Stimulated activated CD8-positive, alpha-beta memory T cell treated with anti-CD3 and anti-CD28 coated beads, Interleukin-4, amount 100 ng/mL, for 4 hours (primary cell): ENCODE measurements at places on chromosomes 7 and 10.
A peak's percentile ranks its signal among the peaks of the same experiment; 100 is the strongest.

DNA sequence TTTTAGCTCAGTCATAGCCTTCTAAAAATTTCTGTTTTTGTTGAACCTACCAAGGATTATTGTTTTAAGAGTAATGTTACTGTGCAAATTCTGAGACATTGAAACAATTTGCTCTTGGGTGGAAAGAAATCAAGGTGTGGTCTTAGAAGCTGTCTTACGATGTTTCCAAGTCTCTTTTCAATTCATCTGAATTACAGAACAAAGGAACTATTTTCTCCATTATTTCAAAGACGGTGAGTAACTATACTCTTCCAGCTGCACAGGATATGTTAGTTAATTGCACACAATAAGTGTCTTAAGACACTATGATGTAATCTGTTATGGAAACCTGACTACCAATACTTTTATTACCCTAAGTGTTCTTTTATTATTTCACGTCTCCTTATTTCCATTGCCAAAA, 106.8 kb upstream of the POM121L12 start:
- no peak for DNase-seq

GRCh38 chr10:103762916-103763315, 92.5 kb downstream of the SH3PXD2A start:
- no peak for DNase-seq

DNA sequence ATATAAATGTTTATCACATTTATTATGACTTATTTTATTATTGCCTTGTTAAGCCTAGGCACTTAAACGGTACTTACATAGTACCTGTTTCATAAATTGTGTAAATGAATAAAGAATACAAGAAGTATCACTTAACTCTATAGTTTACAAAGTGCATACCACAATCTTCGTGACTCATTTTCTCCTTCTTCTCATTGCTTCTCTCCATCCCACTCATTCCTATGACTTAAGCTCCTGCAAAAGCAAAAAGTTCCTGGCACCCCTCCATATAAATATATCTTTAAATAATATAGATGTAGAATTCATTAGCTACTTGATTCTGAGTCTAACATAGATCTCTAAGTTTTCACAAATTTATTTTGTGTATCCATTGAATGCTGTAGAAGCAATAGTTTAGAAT, 1382.0 kb upstream of the CELF2 start:
- DNase-seq: no peak

DNA sequence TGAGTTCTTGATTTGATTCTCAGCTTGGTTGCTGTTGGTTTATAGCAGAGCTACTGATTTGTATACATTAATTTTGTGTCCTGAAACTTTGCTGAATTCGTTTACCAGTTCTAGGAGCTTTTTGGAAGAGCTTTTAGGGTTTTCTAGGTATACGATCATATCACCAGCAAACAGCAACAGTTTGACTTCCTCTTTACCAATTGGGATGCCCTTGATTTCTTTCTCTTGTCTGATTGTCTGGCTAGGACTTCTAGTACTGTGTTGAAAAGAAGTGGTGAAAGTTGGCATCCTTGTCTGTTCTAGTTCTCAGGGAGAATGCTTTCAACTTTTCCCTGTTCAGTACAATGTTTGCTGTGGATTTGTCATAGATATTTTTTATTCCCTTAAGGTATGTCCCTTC, 86.2 kb downstream of the PLXDC2 start:
- no peak for DNase-seq

DNA sequence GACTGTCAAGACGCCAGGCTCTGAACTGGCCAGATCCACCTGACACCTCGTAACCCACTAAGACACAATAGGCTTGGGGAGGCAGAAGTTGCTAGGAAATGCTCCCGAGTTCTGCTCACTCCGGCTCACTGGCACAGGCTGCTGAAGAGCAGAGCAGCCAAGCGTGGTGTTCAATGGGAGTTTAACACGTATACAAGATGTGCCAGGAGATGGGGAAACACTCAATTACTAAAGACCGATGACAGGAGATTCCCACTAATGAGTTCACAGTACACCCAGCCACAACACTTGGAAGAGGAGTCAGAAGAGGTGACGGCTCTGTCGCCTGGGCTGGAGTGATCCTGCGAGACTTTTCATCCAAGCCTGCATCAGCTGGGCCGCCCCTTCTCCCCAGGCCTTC, 303.4 kb downstream of the GFRA1 start:
- no peak for DNase-seq

- DNase-seq: no peak
Observed at GRCh38 chr7:93737953-93738352, 152.6 kb downstream of the TFPI2 start.

DNA sequence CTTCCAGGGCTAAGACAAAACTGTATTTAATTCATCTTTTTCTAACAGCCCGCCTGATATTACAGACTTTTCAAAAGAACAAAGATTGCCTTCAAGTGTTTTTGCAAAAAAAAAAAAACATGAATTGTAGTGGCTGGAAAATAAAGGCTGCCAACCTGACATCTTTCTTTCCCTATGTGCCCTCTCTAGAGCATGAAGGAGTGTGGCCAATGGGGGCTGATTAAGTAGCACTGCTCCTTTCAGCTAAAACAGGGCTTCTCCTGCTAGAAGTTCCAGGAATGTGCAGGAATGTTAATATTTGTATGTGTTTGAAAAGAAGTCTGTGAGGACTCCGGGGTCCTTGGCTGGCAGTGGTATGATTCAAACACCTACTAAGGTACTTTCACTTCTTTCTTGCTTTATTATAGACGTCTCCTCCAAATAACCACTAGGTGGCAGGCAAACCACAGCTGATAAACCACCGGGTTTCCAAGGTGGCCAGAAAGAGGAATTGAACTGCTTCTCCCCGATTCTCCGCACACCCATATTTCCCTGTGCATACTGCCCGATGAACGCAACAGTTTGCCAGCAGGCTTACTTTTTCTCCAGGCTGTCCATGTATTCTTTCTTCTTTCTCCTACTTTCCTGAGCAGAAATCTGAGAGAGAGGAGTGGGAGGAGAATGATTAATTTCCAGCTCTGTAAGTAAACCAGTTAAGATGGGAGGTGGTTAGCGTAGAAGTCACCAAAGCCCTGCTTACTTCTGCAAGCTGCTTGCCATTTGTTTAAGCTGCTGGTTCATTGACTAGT, 56.8 kb upstream of the DGKI start:
- peak; percentile 29 for DNase-seq

DNA sequence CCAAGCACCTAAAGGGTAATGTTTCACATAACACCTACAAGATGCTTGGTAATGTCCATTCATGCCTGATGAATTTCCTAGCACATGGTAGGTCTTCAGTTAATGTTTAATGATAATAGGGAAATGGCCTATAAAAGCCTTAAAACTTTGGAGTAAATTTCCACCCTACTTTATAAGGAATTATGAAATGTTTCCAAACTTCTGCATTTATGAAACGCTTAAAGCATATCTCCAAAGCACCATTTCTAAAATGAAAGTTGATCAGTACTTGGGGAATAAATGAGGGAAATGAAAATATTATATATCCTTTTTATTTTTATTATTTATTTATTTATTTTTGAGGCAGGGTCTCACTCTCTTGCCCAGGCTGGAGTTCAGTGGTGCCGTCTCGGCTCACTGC, 51.8 kb downstream of the INPP5F start:
- DNase-seq: no peak

GRCh38 chr7:7478569-7478968, 57.1 kb downstream of the COL28A1 start:
- no peak for DNase-seq

GRCh38 chr10:88207121-88207546, 343.7 kb downstream of the PTEN start:
- DNase-seq: no peak

DNA sequence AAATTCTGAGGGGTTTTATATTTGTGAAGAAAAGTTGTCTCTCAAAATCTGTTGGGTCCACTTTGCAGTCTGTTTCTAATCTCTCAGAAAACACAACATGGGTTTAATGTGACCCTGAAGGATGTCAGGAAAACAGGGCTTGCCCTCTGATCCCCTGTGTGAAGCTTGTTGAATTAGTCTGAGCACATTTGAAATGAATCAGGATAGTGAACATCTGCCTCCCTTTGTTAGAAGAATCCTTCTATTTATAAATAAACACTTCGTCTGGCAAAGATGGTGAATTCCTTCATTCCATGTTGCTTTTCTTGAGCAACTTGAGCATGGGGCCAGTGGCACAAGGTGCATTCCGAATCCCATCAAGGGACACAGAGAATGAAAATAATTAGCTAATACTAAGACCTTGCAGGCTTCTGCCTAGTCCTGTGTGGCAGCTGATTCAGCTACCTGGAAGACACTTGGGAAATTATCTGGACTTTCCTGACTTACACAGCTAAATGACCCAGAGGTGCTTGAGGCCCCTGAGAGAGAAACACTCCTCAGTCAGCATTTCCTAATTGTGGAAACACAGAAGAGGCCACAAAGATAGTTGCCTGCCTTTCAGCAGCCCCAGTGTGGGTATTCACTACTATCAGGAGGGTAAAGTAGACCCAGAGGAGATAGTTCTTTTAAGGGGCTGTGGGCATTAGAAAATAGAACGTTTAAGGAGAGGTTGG, 305.5 kb downstream of the C7orf25 start:
- DNase-seq: no peak

GRCh38 chr10:126903656-126904360, 1.4 kb upstream of the DOCK1 start:
- DNase-seq: no peak

- DNase-seq: no peak
Observed at GRCh38 chr7:151012911-151013347, 11.4 kb downstream of the ATG9B start.

GRCh38 chr7:128755075-128755818, 16.1 kb downstream of the CALU start:
- no peak for DNase-seq

DNA sequence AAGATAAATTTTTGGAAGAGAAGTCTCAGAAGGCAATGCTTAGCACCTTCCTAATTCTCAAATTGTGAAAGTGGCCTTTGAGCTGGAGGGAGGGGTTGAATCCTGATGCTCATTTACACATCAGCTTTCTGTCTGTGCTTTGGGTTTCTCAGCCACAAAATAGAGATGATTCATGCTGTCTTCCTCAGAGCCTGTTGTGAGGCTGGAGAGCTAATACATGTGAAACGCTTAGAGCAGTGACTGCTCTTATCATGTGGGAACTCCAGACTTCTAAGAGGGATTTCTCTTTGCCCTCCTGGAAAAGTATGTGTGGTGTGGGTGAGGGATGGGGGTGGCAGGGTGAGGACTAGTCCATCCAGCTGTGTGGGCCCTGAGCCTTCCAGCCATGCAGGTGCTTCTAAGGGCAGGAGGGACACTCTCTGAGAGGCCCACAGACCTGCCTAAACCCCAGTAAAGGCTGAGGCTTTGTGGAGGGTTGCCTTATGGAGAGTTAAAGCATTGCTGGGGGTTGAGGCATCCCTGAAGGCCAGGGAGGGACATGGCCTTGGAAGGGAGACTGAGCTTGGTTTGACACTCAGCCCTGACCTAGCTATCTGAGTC, 4.8 kb upstream of the EVX1 start:
- no peak for DNase-seq

GRCh38 chr7:7257899-7258692, 75.8 kb downstream of the C1GALT1 start:
- DNase-seq: no peak

DNA sequence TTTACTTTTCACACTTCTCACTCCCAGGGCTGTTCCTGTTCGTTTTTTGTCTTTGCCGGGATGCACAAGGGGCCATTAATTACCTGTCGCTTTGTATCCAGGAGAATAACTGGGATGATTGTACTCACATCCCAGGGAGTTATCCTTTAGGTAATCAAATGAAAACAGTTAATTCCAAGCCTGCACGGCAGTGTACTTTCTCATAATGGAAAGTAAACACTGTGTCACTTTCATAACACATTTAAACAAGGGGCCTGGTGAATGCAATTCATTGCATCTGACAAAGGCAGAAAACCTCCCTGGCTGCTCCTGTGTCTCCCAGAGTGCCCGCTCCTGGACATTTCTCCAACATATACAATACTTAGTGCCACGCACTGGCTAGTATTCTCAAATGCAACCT, 138.7 kb upstream of the CELF2 start:
- no peak for DNase-seq

DNA sequence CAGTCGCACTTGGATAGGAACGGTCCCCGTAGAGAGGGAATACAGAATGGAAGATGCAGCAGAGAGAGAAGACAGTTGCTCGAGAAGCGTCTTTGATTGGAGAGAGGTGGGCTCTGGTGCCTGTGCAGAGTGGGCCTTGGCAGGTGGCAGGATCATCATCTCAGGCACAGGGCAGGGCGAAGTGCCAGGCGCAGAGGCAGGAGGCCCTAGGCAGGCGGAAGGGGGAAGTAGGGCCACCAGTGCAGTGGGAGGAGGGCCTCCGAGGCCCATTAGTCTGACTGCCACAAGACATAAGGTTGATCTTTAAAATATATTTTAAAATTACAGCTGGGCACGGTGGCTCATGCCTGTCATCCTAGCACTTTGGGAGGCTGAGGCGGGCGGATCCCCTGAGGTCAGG, 10.1 kb downstream of the CARD11 start:
- no peak for DNase-seq

DNA sequence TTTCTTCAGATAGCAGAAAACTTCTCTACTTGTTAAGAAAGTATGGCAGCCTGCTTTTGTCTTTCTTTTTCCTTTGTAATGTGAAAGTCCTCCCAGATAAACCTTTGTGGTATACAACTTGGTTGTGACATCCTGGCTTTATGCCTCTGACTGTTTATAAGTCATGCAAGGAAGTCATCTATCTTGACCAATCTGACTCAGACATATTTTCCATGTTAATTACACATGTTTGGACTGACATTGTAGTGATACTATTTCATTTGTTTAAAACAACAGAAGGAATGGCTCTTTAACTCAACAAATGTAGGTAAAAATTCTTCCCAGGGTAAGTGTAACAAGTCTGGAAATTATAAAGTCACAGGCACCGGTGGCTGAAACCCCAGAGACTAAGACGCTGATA, 341.6 kb upstream of the MEOX2 start:
- DNase-seq: no peak

DNA sequence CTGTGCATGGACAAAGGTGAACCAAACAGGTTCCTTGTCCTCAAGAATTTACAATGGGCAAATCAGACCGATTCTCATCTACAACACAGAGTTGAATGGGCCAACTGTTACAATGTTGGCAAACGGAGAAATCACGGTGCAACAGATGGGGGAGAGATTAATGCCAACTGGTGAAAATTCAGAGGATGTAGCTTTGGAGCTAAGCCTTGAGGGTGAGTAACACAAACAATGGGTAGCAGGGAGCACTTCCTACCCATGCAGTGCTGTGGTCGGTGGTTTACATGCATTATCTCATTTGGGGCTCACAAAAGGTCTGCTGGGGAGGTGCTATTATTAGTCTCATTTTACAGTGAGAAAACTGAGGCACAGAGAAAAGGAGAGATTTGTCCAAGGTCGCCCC, 902 bp upstream of the NFE2L3 start:
- DNase-seq: no peak

- no peak for DNase-seq
Observed at GRCh38 chr10:76333796-76334195, 902.4 kb downstream of the LRMDA start.

GRCh38 chr7:157794746-157795065, 457.9 kb downstream of the DNAJB6 start:
- no peak for DNase-seq

DNA sequence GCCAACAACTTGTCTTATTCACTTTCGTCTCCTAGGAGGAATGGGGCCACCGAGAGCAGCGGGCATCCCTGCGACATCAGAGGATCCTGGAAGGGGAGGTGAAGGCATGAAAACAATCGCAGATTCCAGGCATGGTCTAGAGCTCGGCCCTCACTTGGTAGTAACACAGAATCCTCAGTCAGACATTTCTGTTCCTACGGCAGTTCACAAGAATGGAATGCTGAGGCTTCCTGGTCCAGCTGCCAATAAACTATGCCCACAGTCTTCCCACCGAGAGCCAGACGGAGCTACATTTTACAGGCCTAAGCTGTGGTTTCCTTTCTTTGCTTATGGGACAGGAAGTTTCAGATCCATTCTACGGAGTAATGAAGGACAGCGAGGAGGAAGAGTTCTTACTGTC, 75.8 kb downstream of the OR13A1 start:
- no peak for DNase-seq
